ENCODE measurements at places on chromosomes 5 and 9. TPM values are rescaled to one million over a fixed set of nuclear protein-coding genes. Genes with fewer than 3 reads are reported as not detected.

The CA9 gene
- total RNA-seq: 0.98 TPM

The OBP2B gene
- total RNA-seq: not detected

The SMIM33 gene
- not detected for total RNA-seq

DNA sequence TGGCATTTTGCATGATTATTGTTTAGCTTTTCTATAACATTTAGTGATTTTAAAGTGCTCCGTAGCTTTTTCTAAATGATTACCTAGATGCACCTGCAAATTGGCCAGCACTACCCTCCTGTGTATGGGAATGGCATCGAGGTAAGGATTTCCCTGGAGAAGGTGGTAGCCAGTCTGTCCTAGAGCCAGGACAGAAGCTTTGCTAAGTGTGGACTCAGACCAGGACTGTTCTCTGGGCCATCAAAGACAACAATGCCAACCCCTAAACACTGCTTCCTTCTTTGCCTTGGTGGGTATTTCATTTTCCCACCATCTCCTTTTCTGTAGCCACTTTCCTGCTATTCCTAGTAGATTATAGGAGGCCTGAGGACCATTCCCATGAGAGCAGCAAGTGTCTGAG is 53.0 kb downstream of the CD180 start:
- no peak for DNase-seq

The ECM2 gene
- 10.8 TPM for total RNA-seq

The RNF183 gene
- total RNA-seq: not detected

DNA sequence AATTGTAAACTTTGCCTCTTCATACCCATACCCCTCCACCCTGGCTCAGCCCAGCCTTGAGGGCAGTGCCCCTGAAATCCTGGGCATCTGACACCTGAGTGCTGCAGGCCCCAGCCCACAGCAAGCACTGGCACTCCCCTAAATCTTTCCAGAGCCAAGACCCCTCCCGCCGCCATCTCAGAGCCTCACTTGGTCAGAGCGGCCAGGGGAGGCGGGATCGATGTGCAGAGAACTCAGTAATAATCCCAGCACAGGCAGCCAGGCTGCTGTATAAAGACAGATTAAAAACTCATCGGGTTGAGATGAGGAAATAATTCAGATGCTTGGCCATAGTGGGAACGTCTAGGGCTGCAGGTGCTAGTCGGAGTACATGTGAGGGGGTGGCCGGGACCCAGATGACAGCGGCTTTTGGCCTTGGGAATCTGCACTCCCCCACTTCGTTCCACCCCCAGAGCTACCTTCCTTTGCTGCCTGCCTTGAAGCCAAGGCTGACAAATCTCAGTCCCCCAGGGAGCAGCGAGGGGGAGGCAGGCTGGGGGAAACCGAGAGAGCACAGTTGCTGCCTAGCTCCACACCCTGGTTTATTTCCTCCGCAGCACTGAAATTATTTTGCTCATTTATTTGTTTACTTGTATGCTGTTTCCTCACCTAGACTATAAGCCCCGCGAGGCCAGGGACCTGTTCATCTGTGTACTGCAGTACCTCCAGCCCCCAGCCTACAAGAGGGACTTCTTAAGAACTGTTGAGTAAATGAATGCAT is 19.5 kb upstream of the ARAP3 start:
- no peak for DNase-seq

DNA sequence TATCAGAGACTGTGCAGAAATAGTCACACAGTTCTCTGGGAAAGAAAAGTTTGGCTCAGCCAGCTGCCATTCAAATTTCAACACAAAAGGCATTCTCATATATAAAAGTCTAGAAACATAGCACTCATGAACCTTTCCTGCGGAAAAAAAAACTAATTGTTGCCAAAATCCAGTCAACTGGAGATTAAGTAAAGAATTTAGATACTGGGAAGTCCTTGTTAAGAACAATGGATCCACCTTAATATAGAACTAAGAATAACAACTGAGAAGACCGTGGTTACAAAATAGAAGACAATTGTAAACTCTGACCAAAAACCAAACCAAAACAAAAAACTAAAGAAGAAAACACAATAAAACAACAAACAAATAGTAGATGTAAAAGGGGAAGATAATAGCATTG is 238.8 kb upstream of the PCSK5 start:
- DNase-seq: no peak

The TSSK1B gene
- 1.2 TPM for total RNA-seq

DNA sequence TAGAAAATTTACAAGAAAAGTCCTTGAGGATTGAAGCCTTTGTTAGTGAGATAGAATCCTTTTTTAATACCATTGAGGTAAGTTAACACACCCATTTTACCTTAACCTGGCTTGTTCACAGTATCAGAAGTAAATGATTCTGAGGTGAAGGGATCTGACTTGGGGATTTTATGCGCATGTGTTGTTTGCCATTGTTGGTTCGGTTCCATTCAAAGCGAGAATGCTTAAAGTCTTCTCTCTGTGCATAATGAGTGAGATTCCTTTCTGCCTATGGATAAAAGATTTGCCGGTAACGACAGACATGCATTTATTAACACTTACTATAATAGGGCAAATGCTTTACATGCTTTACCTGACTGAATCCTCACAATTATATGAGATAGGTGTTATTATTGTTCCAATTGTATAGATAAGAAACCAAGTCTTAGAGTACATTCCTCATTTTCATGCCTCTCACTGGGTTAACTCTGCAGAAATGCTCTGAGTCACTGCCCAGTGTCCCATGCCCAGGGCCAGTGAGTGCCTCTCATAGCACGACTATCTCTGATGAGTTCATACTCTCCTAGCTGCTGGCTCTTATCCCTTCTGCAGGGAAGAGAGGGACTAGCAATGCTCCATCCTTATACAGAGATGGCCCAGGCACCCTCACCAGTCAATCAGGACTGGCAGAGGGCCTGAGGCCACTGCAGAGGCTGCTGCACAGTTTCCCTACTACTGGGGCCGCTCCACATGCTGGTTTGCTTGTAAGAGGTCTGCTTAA is 54.4 kb downstream of the CMYA5 start:
- DNase-seq: no peak

DNA sequence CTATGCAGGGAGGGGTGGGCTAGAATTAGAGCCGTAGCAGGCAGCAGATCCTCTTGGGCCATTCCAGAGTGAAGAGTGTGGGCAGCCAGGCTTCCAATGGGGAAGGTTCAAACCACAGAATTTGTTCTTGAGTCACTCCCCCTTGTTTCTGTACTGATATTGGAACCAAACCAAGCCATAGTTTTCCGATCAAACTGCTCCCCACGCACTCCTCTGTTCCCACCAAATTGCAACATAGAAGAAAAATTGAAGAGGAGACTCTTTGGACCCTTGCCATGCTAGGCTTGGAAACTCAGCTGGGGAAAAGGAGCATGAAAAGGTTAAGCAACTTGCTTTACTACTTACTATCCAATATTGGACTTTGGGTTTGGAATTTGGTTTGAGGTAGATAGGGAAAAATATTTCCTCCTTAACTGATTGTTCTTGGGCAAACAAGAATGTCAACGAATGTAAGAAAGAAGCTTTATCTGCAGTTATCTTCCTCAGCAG is 165.8 kb upstream of the NR3C1 start:
- DNase-seq: no peak

DNA sequence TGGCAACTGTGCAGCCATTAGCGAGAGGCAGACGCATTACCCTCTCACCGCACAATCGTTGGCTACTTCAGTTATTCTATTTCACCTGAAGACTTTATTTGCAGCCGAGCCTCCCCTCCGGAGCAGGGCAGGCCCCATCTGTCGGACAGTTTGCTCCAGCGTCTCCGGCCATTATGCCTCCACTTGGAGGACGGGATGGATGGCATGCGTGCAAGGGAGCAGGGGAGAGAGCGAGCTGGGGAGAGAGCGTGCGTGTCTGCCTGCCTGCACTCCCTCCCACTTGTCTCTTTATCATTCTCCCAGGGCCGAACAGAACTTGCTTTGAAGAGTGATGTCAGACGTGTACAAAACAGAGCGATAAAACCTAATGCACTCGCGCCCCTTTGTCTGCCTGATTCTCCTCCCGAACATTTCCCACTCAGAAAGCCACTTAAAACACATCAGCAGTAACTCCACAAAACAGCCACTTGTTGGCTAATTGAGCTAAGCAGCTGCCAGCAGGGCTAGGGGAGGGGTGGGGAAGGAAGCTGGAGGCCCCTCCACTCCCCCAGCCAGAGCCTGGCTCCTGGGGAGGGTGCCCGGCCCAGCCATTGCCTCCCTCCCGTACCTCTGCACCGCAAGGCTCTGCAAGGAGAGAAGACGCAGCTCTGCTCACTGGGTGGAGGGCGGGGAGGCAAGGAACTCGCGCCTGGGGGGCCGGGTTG is 43.4 kb upstream of the FUBP3 start:
- no peak for DNase-seq

DNA sequence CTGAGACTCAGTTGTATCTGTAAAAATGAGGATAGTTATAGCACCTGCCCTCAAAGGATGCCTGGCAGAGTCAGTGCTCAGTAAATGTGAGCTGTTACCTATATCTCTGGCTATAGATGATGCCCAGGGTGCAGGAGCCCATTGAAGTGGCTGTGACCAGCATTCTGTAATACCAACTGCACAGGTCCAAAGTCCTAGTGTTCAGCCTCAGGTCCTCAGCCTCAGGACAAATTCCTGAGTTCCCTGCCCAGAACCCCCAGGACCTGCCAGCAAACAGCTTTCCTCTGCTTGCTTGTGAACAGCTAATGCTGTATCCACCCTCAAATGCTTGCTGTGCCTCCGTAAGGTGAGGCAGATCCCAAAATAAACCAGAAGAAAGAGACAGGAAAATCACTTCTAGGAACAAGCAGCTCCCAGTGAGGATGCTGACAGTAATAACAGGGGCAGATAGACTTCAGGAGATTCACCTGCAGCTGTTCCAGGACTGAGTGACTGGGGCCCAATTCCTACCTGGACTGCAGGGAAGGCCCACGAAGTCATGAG is 80.8 kb downstream of the SIL1 start:
- DNase-seq: no peak

The ADGRD2 gene
- 4.2 TPM for total RNA-seq

The EIF4E1B gene
- not detected for total RNA-seq

GRCh38 chr5:137092831-137093230 is 406.3 kb downstream of the SPOCK1 start:
- no peak for DNase-seq

The ISL1 gene
- total RNA-seq: 25.0 TPM

DNA sequence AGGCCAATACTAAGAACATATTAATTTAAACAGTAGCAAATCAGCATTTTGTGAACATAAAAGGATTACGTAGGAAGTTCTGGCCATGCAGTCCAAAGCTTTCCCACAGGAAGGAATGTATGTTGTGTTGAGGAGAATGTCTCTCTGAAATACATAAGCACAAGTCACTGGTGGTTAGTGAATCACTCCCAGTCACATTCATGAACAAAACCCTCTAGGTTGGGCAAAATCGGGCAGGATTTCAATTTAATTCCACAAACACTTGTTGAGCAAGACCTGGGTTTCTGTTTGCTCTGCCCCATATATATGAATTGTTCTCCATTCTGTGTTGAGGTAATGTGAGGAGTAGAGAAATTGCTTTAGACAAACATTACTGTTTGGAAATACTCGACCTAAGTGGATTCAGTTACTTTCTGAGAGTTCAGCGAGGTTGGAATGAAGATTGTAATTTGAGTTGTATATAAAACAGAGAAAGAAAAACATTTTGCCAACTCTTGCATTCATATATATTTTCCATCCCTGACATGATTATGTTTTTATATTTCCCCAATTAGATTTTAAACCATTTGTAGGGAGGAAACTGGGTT is 127.6 kb upstream of the RPS23 start:
- DNase-seq: no peak

GRCh38 chr5:129057329-129057728 is 37.2 kb upstream of the ISOC1 start:
- no peak for DNase-seq

GRCh38 chr5:118303296-118303695 is 685.1 kb downstream of the DTWD2 start:
- no peak for DNase-seq

The NLN gene
- total RNA-seq: 6.6 TPM

DNA sequence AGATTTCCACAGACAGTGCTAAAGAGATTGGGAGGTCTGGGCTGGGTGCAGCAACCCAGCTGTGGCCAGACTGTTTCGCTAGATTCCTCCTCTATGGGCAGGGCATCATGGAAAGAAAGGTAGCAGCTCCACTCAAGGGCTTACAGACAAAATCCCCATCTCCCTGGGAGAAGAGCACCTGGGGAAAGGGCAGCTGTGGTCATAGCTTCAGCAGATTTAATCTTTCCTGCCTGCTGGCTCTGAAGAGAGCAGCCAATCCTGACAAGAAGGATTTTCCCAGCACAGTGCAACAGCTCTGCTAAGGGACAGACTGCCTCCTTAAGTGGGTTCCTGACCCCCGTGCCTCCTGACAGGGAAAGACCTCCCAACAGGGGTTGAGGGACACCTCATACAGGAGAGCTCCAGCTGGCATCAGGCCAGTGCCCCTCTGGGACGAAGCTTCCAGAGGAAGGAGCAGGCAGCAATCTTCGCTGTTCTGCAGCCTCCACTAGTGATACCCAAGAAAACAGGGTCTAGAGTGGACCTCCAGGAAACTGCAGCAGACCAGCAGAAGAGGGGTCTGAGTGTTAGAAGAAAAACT is 1379.3 kb upstream of the ACO1 start:
- DNase-seq: no peak

GRCh38 chr9:130732136-130732535 is 38.6 kb downstream of the EXOSC2 start:
- DNase-seq: no peak

DNA sequence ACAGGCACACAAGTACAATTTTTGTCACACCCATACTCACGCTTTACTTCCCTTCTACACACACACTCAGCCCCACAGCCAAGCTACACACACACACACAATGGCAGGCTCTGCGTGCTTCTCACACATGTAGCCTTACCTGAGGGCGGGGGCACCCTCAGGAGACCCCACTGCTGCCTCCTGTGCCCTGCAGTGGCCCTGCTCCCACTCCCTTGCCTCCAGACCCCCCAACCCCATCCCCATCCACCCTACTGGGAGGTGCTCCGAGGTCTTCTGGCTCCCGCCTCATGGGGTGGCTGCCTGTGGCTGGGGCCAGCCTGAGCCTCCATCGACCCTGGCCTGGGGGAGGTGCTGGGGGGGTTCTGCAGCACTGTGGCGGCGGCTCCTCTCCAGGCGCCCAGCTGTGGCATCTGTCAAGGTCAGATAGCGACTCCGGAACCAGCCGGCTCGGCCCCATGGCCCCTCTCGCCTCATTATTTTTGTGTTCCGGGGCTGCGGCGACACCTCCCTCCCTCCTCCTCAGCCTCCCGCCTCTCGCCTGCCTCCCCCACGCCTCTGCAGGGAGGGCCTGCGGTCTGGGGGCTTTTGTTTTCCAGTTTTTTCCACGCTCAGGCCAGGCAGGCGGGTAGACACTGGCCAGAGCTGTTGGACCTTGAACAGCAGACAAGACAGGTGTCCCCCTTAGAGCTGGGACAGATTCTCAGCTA is 21.7 kb downstream of the CXXC5 start:
- DNase-seq: no peak

The FBXO4 gene
- total RNA-seq: 7.1 TPM

All from vagina (tissue), 2 donors.